ENCODE measurements at places on chromosomes 3 and 15. TPM values are rescaled to one million over a fixed set of nuclear protein-coding genes. Genes with fewer than 3 reads are reported as not detected.

DNA sequence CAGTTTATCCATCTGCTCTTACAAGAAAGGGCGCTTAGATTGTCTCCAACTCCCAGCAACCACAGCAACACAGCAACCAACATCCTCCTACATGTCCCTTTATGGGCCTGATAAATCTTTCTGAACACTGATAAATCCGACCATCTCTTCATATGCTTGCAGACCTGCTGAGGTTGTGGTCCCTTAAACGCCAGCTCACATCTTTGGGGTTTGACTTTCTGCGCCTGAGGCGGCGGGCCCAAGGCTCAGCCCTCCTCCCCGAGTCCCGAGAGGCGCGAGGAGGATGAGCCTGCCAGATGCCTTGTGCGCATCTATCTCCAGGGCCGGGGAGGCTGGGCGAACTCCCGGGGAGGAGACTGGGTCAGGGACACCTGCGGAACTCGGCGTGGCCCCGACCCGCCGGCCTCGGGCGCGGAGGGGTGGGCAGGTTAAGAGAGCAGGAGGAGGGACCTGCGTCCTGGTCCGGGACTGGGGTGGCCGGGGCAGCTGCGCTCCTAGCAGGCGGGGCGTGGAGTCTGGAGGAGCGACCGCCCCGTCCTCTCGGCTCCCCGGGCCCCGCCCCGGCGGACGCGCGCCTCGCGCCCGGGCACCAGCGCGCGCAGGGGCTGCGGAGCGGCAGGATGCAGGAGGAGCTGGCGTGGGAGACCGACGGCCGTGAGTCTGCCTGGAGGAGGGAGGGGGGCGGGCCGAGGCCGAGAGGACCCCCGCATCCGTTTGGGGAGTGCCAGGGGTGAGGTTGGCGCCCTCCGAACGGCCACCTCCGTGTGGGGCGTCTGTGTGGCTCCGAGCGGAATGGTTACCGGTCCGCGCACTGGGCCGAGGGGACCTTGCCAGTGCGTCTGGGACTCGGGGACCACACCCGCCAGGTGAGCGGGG is at the start of gene ANKDD1A:
TSS of gene ANKDD1A (plus strand) at position 592 of the 876 bp plus-strand sequence. CDS start at position 621, 29 bp downstream.
- no peak for DNase-seq

DNA sequence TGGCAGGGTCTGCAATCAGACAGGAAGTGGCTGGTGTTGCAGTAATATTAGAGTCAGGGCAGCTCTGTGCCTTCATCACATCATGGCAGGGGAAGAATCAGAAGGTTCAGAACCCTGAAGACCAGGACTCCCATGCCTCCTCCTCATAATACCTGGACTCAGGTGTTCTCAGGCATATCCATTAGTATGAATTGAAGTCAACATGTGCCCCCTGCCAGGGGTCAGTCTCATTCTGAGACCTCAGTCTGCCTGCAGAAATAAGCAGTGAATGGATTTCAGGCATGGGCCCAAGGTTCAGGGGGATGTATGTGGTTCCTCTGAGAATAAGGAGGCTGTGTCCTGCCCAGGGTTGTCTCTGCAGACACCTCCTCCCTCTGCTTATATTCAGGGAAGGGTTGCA is 74.2 kb downstream of the SPSB4 start:
- no peak for DNase-seq

DNA sequence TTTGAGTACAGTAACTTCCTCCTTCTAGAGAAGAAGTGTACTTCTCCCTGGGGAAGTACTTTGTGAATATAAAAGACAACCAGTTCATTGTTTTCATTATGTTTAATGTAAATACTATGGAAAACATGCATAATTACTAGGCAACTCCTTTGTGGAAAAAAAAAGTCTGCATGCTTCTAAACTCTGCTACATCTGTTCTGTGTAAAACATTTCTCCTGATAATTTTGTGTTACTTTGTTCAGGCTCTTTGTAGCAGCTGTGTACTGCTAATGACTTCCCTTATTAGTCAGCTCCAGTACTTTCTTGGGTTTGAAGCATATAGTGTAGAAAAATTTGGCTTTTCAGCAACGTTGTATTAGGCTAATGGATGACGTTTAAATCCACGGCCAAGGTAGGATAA is 111.6 kb downstream of the FEZF2 start:
- no peak for DNase-seq

DNA sequence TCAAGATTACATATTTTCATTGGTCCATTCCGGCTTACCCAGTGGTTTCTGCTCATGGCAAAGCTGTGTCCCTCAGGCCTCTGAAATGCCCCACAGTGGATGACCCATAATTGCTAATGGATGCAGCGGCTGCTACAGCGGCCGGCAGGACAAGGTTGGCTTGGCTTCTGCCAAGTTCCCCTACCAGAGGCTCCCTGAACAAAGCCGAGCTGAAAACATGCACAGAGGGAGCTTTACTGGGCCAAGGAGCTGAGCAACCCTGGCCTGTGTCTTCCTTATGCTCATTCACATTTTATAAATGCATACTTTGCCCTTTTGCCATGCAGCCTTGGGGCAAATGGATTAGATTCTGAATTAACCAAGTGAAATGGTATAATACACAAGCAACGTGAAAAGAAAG is 150.5 kb downstream of the NTRK3 start:
- DNase-seq: no peak

GRCh38 chr3:26624209-26624765 is 1.7 kb downstream of the LRRC3B start:
- DNase-seq: no peak

DNA sequence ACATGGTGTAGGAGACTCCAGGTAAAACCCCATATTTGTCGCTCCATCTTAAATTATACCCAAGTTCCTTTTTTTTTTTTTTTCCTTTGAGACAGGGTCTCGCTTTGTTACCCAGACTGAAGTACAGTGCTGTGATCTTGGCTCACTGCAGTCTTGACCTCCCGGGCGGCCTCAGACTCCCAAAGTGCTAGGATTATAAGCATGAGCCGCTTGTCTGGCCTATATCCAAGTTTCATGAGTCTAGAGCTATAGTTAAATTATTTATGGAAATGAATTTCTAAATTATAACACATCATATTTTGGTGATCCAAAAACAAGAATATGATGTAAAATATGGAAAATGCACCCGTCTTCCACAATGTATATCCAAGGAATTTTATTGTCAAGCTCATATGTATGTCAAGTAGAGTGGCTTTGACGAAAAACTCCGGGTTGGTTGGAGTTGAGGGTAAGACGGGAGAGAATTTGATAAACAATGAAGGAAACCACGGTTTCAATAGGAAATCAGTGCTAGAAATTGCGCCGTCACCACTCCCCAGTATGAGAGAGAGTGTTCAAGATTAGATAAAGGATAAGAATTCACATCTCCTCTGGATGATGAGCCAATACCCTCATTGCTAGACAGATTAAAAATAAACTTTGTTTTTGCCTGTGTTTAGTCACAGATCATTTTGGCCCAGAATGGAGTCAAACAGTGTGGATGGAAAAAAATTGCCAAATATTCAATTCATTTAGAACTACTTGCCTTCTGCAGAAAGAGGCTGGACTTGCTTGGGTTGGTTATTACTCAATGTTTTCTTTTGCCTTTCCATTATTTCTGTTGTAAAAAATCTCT is 209.2 kb upstream of the NR2F2 start:
- DNase-seq: no peak

DNA sequence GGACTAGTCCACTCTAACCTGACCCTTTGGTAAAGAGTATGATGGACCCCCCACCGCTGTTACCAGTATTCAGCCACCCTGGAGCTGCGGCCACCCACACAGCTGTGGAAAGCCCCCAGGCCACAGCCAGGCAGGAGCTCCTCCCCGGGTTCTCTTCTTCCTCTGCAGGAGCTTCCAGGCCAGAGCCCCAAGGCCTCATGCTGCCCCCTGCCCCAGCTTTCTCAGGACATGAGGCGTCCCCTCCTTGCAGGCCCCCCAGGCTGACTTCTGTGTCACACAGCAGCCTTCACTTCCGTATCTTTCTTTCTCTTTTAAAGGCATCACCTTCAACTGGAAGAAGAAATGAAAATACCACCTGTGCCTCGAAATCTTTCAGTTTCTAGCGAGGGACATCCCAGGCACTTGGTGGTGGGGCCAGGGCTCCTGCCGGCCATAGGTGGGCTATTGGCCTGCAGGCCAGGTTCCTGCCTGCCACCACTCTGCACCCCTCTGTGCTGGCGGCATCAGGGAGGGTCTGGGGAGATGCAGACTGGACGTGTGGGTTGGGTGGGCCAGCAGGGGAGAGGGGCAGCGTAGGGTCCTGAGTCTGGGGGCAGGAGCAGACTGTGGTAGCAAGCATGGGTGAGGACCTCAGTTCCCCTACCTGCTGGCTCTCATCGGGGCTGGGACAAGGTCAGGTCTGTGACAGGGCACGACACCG is 19.9 kb downstream of the KLF13 start:
- no peak for DNase-seq

GRCh38 chr3:137134431-137134830 is 176.6 kb downstream of the IL20RB start:
- no peak for DNase-seq

Gene IL16
- total RNA-seq: 0.07 TPM

- DNase-seq: no peak
These were observed 883 bp downstream of the CFAP92 start for GRCh38 chr3:128992926-128993460.

- no peak for DNase-seq
These were observed 154.2 kb downstream of the TIGIT start for GRCh38 chr3:114447950-114448479.

Data from foreskin keratinocyte (primary cell).